ENCODE measurements at places on chromosomes 5 and 9.
A peak's percentile ranks its signal among the peaks of the same experiment; 100 is the strongest.

- no peak for DNase-seq
These were observed 18.0 kb downstream of the CCT5 start for GRCh38 chr5:10268100-10268499.

DNA sequence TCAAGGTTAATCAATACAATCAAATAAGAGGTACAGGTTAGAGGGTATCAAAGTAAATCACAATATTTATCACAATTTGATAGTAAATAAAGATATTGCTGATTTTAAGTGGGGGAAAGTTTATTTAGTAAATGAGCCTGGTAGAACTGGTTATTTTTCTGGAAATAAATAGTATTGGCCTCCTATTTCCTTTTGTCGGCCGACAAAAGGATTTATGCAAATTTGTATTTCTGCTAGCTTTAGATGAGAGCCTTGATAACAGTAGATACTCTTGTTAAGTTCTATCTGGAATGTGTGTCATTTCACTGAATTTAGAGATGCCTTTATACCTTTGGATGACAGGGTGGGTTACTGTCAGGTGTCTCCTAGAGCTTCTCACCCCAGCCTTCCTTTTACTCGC, 17.8 kb upstream of the SPATA31E1 start:
- no peak for DNase-seq

DNA sequence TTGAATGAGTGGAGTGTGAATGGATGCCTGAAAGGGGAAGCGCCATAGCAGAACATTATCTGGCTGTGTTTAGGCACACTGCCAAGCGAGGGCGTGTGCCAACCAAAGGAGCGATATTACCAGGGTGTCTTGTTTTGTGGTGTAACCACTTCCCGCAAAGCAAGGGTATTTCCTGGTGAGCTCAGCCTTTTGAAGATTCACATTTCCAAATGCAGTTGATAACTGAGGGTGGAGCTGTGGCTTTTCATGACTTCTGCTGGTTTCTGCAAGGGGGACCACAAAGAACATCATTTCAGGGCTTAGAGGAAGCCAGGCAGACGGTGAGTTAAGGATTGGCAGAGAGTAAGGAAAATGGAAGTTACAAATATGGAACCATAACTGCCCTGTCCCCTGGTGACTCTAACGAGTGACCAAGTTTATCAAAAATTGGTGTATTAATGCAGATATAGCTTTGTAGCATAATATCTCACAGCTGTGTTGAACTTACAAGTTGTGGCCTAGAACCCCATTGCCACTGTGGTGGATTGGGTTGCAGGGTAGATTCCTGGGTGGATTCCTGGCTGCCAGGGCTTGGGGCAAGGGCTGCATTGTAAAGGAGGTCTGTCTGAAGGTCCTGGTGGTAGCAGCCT, 71.4 kb downstream of the RALGPS1 start:
- no peak for DNase-seq

- DNase-seq: no peak
These were observed 5.5 kb downstream of the MRNIP start for GRCh38 chr5:179852993-179853547.

DNA sequence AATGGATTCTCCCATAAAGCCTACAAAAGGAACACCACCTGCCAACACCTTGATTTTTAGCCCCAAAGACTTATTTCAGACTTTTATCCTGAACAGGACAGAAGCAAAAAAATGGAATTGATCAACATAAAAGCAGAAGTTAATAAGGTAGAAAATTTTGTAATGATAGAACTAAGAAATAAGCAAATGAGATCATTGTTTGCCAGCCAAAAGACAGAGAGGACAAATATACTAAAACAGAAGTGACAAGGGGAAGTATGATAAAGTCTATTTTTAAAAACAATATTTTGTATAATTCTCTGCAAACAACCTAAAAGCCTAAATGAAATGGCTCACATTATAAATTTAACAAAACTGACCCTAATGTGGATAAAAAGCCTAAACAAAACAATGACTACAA, 110.5 kb upstream of the PRSS3 start:
- no peak for DNase-seq

GRCh38 chr9:16320338-16320902, 550.0 kb downstream of the BNC2 start:
- no peak for DNase-seq

GRCh38 chr9:117796681-117797080, 92.5 kb downstream of the TLR4 start:
- no peak for DNase-seq

DNA sequence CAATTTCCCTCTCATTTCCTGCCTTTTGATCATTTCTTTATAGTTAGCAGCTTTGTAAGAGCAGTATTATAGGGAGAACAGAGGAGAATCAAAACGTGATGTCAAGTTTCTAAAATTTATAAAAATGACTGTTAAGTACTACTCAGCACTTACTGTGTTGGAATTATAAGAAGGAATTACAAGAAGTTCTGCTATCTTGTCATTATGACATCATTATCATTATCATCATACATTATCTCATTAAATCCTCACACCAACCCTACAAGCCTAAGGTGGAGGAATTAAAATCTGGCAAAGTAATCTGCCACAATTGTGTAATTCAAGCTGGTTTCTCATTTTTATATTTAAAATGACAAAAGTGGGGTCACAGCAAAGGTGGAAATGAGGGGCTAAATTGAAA, 316.2 kb upstream of the CD180 start:
- no peak for DNase-seq

DNA sequence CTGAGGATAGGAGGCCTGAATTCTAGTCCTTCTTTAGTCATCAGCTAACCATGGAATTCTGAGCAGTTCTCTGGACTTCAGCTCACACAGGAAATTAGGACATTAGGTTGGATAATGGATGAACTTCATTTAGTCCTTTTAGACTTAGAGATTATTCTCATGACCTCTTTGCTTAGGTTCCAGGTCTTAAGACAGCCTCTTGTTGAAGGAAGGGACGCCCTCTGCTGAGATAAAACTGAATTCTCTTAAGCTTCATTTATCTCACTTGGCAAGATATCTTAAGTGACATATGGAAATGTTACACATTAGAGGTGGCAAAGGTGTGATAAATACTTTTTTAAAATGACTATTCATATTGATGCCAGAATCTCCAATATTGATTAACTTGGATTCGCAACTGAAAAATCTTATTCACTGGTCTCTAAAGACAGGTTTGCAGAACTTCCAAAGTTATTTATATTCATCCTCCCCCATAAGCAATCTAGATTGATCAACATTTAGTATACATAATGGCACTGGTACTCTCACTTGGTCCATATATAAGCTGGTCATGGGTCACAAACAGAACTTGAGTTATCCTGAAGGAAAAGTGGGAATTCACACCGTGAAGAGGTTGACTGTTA, 16.9 kb upstream of the ZNF366 start:
- DNase-seq: no peak

DNA sequence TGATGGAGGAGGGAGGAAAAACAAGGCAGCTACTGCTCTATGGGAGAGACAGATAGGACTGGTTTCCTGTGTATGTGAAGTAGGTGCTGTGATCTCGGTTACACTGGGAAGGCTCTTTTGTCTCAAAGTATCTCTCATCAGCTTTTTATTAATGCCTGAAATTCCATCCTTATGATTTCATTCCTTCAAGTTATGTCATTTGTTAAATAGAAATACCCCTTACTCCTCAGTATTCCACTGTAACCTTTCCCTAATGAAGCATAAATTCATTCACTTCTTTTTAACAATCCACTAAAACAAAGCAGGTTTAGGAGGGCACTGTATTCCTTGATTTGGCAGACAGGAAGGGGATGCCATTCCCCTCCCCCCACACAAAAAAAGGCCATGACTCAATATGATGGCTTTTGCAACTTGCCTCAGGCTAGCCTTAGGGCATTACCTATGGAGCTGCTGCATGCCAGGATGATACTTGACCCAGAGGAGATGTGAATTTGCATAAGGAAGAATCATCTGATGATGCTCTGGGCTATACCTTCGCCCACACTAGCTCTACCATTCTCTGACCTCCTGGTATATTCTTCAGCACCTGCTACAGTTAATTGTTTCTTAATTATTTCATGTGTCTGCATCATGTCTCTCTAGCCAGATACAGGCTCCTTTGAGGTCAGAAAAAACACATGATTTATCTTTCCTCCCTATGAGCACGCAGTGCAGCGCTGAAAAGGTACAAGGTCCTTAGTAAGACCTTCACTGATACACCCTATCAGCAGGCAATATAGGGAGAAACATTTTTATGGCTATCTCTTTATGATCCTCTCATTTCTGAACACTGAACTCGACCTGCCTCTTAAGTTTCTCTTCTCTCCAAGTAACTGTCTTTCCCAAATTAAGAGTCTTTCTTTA, 26.3 kb downstream of the NR3C1 start:
- DNase-seq: no peak

- DNase-seq: no peak
These were observed 72.5 kb downstream of the LHX2 start for GRCh38 chr9:124084087-124084486.

- DNase-seq: no peak
These were observed 361.1 kb upstream of the NUDT12 start for GRCh38 chr5:103923616-103924168.

- no peak for DNase-seq
These were observed 19.8 kb upstream of the NUDT12 start for GRCh38 chr5:103582364-103582763.

GRCh38 chr5:36537724-36538123, 68.7 kb upstream of the SLC1A3 start:
- DNase-seq: no peak

GRCh38 chr9:82080265-82080664, 91.7 kb downstream of the SPATA31D1 start:
- no peak for DNase-seq

GRCh38 chr5:53069626-53070025, 39.9 kb downstream of the MOCS2 start:
- no peak for DNase-seq

DNA sequence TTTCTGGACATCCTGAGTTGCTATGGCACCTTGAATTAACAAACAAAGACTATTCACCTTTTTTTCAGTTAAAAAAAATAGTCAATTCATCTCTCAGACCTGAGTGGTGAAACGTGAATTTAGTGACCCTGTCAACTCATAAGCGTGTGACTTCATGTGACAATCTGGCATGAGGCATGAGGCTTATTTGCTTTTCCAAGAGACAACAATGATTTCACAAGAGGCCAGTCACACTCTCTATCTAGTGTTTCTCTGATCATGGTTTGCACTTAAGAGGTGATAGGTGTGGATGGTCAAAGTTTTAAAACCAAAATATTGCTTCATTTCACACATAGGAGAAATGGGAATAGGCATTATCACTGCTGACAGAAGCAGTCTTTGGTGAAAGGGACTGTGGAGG, 559.6 kb upstream of the ACO1 start:
- DNase-seq: no peak

- no peak for DNase-seq
These were observed 33.8 kb upstream of the TJP2 start for GRCh38 chr9:69140123-69140735.

- peak; percentile 72 for DNase-seq
These were observed 95.5 kb upstream of the RAPGEF1 start for GRCh38 chr9:131835151-131835910.

Data from left lung (tissue), 14 donors.